ENCODE measurements at places on chromosomes 5 and 9.
A peak's percentile ranks its signal among the peaks of the same experiment; 100 is the strongest.

GRCh38 chr5:145658435-145658834 lies 176.7 kb downstream of the PRELID2 start:
- DNase-seq = no peak

- no peak for DNase-seq
Measured at GRCh38 chr9:131594906-131595665, 49.8 kb downstream of the PRRT1B start.

DNA sequence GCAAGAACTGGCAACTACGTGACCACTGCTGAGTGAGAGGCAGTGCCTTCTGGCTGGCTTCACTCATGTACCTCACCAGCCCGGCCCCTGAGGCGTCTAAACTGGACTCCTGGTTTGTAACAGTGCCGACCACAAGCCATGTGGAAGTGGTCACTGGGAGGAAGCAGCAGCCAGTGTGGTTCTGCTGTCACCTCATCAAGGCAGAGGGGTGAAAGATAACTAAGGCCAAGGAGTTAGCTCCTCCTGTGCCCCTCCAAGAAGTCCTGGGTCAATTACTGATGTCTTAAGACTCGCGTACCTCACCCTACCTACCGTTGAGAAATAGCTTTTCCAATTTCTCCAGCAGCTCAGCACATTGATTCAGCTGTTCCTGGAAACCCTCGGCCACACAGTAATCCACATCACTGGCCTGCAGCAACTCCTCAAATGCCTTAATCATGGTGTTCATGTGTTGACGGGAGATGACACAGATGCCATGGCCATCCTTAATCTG lies 142.9 kb downstream of the CDK5RAP2 start:
- DNase-seq = no peak

GRCh38 chr5:104327801-104328200 lies 765.2 kb upstream of the NUDT12 start:
- DNase-seq = no peak

- no peak for DNase-seq
Measured at GRCh38 chr5:1498623-1499416, 24.9 kb downstream of the LPCAT1 start.

DNA sequence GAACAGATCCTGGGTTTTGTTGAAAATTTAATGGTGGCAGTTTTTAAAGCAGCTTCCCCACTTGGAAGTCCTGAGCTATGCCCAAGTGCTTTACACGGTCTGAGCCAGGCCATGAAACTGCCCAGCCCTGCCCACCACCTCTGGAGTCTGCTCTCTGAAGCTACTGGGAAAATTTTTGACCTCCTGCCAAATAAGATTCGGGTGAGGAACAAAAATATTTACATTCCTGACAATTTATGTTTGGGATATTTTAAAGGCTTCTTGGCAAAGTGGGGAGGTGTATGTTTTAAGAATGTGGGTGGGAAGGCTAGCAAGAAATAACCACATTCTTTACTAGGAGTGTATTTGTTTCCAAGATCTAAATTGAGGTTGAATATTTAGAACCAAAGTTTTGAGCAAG lies 50.0 kb downstream of the HACD4 start:
- DNase-seq = no peak

- no peak for DNase-seq
Measured at GRCh38 chr5:32506799-32507198, 62.3 kb upstream of the ZFR start.

- no peak for DNase-seq
Measured at GRCh38 chr5:154732212-154732611, 23.0 kb upstream of the LARP1 start.

DNA sequence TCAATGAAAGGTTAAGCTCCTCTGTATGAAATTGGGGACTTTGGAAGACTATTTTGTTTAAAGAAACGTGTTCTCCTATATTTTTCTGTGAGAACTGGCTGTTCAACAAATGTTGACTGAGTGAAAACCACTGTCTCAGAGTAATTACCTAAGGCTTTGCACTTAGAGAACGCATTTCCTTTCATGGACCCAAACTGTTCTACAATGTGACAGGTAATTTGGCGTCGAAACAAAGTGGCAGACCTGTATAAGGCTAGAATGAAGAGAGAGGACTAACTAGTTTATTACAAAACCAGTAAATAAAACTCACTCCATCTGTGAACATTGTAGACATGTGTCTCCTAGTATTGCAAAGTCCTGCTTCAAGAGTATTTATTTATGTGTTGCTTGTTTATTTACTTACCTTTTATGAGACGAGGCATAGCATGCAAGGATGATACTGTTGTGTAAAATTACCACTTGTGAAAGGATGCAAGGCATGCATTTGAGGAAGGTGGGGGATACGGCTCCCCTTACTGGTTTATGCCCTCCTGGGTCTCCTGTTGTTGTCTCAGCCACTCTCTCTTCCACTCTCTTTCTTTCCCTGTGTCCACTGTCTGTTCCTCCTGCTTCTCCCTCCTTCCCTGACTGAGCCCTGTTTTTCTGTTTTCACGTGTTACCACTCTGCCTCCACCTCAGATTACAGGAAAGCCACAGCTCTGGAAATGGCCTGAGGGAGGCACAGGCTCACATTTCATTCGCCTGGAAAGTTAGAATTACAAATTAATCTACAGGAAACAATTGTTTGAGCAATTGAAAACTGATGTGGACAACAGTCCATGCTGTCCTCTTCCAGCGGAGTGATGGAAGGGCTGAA lies 444.0 kb upstream of the ZNF608 start:
- no peak for DNase-seq

GRCh38 chr5:60779466-60779865 lies 64.6 kb downstream of the ELOVL7 start:
- no peak for DNase-seq

GRCh38 chr5:125083981-125084380 lies 337.5 kb upstream of the ZNF608 start:
- DNase-seq = no peak

- no peak for DNase-seq
Measured at GRCh38 chr5:1745796-1746370, 53.8 kb downstream of the MRPL36 start.

DNA sequence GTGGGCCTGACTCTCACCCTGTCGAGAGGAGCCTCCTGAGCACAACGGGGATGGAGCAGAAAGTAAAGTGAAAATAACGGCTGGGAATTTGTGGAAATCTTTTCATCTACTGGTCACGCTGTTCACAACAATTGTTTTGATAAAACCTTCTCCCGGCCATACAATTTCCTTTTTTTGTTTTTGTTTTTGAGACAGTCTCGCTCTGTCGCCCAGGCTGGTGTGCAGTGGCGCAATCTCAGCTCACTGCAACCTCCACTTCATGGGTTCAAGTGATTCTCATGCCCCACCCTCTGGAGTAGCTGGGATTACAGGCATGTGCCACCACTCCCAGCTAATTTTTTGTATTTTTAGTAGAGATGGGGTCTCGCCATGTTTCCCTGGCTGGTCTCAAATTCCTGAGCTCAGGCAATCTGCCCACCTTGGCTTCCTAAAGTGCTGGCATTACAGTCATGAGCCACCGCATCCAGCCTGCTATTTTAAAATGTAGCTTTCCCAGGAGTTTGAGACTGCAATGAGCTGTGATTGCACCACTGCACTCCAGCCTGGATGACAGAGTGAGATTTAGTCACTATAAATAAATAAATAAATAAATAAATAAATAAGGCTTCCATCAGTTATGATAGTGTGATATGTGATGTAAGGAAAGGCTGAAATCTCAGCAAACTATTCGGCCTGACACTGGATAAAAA lies 73.5 kb upstream of the PTGER4 start:
- no peak for DNase-seq

GRCh38 chr9:126856326-126856877 lies 4.0 kb upstream of the ZBTB34 start:
- DNase-seq = no peak

DNA sequence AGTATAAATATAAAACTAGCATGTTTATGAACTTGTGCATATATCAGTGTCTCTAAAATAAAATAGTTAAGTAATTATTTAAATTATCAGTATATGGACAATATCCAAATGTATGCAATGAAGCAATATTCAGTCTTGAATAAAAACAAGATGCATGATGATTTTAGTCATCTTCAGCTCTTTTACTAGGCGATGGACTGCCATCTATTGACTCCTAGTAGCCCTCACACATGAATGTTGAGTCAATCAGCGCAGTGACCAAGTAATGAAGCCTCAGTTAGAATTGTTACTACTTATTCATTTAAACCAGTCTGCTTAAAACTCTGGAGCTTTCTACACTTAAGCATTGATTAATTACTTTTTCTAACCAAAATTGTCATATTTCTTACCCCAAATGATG lies 92.9 kb upstream of the GRHPR start:
- peak; percentile 42 for DNase-seq

GRCh38 chr9:96078897-96079490 lies 203.5 kb downstream of the ERCC6L2 start:
- DNase-seq = no peak

- DNase-seq = peak; percentile 86
Measured at GRCh38 chr9:22237497-22238363, 208.9 kb upstream of the DMRTA1 start.

DNA sequence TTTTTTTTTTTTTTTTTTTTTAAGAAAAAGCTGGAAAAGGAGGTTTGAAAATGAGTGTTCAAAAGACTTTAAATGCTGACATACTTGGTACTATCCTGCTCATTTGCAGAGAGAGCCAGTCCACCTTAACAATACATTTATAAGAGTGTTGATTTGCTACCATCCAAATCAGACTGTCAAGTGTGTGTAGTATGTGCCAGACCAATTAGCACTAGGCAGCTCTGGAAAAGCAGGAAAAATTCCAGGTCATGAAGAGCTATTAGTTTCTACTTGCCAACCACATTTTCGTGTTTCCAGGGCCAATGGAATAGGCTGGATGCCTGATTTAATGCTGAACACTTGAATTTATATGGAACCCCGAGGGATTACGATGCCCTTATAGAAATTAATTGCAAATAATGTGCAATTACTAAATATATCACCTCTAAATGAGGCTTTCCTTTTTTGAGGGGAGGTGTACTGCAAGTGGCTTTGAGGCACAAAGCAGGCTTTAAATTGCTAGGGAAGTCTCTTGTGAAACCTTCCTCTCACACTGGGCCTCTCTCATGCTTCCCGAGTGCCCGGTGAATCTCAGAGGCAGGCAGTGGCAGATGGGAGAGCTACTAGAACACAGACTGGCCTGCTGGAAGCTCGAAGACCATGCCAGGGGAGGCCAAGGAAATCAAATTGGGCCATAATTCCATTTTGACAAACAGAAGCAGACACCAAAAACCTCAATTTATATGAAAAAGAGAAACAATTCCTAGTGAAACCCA lies 178.7 kb downstream of the PPP2R2B start:
- no peak for DNase-seq

- peak; percentile 32 for DNase-seq
Measured at GRCh38 chr5:57383093-57383861, 99.3 kb downstream of the ACTBL2 start.

DNA sequence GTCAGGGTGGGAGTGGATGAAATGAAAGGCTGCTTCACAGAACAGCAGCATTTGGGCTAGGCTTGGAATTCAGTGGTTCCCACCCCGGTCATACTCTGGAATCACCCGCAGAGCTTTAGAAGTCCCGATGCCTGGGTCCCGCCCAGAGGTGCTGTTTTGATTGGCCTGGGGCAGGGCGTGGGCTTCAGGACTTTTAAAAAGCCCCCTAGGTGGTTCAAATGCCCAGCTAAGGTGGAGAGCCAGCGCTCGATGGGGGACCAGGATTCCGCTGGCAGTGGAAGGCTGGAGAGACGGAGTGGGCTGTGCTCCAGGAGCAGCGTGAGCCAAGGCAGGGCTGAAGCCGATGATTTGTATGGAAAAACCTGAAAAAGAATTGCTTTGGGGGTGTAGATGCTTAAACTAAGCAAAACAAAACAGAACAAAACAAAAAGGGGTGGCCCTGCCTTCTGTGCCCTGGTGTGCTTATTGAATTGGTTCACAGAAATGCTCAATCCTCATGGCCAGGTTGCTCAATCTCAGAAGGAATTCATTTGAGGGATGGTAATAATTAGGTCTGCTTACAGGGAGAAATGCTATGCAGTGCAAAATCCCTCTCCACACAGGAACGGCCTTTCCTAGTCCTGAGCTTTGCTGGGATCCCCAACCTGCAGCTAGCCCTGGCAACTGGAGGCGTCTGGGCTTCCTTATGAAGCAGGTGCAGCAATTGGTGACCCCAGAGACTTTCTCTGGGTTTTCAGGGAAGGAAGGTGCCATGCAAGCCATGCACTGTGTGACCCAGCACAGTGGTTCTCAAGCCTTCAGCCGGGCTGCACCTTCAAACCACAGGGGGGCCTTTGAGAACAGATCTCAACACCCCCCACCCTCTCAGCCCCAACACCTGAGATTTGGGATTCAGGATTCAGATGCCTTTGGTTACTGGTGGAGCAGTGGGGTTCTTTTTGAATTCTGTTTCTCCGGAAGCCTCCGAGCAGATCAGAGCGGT lies 174.0 kb upstream of the ZNF618 start:
- DNase-seq = no peak

- no peak for DNase-seq
Measured at GRCh38 chr9:107650995-107651394, 161.4 kb upstream of the KLF4 start.

DNA sequence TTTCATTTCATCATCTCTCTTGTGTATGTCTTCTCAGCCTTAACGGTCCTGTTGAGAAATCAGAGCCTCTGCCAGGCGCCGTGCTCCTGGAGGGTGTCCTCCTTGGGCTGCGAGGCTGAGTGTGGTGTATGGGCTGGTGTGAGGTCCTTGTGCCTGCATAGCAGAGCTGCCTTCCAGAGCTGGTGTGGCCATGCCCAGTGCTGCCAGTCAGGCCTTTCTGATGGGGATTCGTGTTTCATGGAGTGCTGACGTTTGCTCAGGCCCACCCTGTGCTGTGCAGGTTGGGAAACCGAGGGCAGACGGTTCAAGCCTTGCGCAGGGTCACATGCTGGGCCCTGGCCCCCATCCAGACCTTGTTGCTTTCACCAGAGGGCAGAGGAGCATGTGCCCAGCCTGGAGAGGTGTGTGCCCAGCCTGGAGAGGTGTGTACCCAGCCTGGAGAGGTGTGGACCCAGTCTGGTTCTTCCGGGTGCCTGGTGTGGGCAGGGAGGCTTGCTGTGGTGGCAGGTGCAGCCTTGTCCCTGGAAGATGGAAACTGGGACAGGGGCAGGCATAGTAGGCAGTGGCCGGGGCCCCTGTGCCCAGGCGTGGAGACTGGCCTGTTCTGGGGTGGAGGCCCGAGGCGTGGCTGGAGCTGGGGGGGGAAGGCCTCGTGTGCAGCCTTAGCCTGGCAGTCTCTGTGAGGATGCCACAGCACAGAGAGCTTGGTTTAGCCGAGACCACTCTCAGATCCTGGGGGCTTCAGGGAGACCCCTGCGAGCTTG lies 84.0 kb downstream of the RXRA start:
- no peak for DNase-seq

DNA sequence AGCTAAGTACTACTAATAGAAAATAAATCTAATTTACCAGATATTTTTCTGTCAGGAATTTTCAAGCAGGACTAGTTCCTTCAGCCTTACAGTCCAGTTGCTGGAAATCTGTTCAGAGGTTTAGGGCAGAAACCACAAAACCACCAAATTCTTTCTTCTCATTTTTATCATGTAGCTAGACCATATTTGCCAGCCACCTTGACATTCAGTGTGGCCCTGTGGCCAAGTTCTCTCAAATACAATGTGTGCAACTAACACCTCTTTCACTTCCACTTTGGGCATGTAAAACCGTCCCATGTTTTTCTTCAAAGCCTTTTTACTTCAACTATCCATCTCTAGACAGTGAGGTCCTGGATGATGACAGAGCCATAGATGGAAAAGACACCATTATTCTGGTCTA lies 1133.2 kb upstream of the CDH18 start:
- no peak for DNase-seq

GRCh38 chr5:117943541-117943940 lies 1044.8 kb downstream of the DTWD2 start:
- no peak for DNase-seq
